ENCODE measurements at places on chromosomes 6 and 20.

DNA sequence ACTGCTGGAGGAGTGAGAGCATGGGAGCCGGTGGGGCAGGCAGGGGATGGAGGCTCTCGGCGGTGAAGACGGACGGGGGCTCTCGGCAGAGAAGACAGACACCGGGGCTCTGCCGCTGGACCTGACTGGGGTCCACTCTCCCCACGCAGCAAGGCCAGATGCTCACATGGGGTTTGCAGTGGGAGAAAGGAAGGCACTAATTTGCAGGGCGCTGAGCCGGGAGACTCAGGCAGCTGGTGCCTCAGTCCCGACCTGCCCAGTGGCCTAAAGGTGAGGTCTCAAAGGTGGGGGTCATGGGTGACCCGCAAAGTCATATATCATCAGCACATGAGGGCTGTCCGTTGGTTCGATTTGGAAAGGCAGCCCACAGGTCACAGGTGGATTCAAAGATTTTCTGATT, 187.3 kb downstream of the ERMARD start:
- no peak for DNase-seq

GRCh38 chr6:112466373-112467151, 119.4 kb downstream of the RFPL4B start:
- DNase-seq, result no peak

- peak; percentile 22 for DNase-seq
Observed at GRCh38 chr6:3409699-3410384, 47.0 kb downstream of the SLC22A23 start.

DNA sequence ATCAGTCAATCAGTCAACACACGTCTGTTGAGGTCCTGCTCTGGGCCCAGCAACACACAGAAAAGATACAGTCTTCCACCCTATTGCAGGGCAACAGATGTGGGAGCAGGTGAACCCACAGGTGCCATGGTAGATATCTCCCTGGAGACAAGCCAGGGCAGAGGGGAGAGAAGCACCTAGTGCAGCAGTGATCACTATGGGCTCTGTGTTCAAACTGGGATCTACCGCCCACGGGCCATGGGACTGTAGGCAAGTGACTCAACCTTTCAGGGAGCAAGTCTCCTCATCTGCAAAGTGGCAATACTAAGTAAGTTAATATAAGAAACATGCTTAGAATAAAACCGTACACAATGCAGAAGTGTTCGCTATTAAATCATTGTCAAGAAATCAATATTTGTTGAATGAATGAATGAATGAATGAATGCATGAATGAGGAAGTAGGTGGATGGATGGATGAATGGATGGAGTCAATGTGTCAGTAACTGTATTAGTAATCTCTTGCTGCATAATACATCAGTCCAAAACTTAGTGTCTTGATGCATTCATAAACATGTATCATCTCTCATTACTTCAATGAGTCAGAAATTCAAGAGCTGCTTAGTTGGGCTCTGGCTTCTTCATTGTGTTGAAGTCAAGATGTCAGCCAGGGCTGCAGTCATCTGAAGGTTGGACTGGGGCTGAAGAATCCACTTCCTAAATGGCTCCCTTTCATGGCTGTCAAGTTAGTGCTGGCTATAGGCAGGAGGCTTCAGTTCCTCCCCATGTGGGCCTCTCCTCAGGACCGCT, 31.9 kb upstream of the NFATC2 start:
- DNase-seq, result no peak

DNA sequence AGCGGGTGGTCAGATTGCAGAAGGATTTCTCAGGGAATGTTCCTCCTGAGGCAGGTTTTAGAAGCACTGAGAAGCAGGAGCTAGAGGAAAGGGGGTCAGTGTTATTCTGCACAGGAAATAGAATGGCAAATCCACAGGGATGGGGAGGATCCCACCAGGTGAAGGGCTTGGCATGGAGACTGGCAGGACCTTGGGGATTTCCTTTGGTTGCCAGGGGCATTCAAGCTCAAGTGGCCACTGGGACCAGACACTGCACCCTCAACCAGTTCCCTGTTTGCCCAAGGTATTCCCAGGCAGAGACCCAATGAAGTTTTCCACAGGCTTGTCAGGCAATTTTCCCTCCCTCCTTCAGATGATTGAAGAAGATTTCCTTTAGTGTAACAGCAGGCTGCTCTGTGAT, 123.2 kb upstream of the KCNK16 start:
- no peak for DNase-seq

GRCh38 chr20:3068986-3069900, 2.2 kb upstream of the OXT start:
- DNase-seq, result peak; percentile 61

DNA sequence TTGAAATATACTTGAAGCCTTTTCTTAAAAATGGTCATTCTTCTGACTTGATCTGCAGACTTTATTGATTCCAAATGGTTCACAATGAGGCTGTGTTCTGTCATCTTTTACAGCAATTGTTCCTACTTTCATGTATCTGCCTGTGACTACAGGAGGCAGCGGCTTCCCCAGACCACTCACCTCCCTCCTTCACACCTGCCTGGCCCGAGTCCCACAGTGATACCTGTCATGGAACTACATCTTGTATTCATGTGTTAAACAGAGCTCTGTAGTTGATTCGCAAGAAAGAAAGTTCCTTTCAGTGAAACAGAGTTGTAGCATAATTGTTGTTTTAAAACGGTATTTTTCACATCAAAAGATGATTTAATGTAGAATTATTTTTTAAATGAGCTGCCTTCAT, 673.5 kb upstream of the AGPAT4 start:
- no peak for DNase-seq

DNA sequence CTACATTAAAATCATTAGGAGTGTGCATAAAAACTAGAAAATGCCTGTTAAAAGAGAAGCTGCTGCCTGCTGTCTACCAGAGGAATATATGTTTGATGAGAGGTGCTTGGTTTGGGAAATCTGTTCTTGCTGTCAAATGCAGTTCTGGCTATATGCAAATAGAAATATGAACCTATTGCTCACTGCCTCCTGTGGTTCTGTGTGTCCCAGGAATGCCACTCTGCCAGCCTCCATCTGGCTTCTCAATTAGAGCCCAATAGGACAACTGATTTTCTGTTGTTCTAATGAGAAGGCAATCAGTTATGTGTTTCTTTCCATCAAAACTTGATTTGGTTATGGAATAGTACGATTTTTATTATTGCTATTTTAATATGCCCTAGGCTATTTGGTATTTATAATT, 759.7 kb downstream of the HDGFL1 start:
- no peak for DNase-seq

DNA sequence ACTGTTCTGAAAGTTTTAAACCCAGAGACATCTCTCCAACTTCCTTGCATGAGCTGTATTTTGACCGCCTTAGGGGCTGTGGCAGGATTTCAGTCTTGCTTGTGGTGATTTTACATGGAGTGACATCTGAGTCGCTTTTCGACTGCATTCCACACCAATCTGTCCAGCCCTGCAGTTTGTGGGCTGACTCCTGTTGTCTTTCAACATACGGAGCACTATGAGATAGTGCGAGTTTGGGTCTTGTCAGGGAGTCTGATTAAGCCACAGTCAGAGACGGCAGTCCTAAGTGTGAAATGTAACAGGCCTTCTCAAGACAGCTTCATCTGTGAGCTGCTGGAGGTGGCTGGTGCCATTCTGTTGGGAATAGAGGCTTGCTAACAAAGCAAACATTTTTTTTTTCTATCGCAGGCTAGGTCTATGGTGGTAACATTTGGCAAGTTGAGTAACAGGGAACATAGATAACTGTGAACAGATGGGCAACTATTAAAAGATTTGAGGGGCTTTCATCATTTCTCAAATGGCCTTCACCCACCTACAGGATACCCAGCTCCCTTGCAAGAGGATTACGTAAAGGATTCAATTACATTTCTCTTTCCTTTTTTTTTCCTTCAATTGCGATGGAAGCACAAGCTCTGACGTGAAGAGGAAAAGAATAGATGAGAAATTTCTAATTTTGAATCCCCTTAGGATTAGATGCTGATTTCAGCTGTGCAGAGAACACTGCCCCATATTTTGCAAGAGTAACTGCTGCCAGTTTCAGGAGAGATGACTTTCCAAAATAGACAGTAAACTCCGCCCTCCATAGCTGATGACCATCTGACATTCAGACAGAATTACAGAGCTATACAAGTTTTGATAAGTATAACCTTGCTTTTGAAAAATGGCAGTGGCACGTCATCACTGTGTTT, 25.1 kb downstream of the CAP2 start:
- DNase-seq, result no peak

GRCh38 chr6:36691011-36691410, 6.6 kb upstream of the RAB44 start:
- no peak for DNase-seq

DNA sequence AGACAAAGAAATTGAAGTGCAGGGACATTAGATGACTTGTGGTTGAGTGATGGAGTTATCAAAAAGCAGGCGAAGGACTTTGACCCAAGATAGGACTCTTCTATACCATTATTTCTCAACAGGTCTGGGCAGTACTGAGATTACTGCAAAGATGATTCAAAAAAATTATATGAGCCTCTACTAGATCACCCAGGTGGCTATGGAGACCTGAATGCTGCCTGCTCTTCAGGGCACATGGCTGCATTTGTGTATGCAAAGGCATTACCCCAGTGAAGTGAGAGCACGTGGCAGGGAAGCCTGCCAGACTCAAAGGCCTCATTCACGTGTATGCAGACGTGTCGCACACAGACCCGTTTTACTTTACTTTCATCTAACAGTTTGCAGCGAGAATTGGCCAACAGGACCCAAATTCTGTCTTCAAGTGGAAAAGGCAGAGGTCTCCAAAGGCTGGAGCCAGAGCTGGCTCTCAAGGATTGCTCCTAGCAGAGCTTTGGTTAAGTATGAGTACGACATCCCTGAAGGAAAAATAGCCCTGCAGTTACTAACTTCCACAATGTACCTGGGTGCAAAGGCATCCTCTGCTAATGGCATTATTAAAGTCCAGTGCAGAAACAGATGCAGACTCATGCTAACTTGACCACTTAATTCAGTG, 113.8 kb upstream of the ARMC2 start:
- no peak for DNase-seq

DNA sequence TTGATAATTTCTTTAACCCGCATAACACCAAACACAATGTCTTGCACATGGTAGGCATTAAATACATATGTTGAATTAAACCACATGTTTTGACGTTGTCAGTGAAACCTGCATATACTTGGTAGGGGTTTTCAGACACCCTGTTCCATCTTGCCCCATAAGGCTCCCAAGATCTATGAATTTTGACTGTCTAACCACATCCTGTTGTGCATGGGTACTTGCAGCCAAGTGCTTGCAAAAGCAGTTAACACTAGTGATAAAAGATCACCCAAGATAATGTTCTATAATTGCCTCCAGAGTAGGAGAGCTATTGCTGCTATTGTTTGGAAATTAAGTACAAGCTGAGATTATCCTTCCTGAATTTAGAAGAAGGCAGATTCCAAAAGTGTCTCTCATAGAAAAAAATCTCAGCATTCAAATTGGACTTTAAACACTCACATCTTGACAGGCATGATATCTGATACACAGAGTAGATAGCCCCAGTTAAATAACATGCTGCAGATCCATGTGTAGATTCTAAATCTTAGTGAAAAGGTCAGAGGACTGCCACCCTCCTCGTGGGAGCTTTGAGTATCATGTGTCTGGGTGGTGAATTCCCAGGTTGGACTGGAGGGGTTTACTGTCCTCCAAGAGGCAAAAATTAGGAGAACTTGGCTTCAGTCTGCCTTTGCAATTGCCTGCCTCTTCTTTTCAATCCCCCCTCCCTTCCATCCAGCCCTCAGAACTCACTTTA, 25.8 kb upstream of the CCN6 start:
- no peak for DNase-seq

- no peak for DNase-seq
Observed at GRCh38 chr6:76532647-76533046, 460.2 kb upstream of the IMPG1 start.

DNA sequence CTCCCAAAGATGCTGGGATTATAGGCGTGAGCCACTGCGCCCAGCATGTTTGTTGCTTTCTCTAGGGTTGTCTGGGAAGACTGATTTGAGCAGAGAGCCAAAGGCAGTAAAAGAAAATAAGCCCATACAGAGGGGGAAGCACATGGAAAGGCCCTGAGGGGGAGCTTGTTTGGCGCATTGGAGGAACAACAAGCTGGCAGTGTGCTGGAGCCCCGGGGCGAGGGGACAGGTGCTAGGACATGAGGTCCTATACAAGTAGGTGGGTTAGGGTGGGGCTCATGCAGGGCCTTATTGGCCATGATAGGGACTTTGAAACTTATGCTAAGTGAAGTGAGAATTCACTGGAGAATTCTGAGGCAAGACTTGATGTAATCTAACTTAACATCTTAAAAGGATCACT, 35.3 kb downstream of the CD109 start:
- no peak for DNase-seq

GRCh38 chr6:125832391-125833117, 41.8 kb downstream of the NCOA7 start:
- DNase-seq, result no peak

- DNase-seq, result no peak
Observed at GRCh38 chr6:37600312-37600916, 97.3 kb downstream of the MDGA1 start.

GRCh38 chr6:743320-744096, 50.6 kb upstream of the EXOC2 start:
- no peak for DNase-seq

- no peak for DNase-seq
Observed at GRCh38 chr20:17418737-17419136, 112.4 kb downstream of the BFSP1 start.

DNA sequence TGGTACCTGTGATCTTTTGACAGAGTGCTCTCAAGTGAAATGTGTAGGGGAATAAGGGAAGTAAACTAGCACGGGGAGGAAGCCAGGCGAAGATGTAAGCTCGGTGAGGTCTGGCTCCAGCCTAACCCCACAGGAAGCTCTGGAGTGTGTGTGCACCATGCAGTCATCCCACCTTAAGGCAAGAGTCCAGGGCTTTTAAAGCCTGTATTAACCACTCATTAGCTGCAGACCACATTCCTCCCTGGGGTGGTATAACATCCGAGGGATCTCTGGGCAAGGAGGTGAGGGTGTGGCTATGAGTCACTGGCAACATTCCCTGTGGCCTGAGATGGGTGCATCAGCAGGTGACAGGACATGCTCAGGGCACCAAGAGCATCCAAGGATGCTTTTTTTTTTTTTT, 12.5 kb upstream of the RANBP9 start:
- no peak for DNase-seq

GRCh38 chr20:35319871-35320197, 27.6 kb upstream of the FAM83C start:
- DNase-seq, result no peak

DNA sequence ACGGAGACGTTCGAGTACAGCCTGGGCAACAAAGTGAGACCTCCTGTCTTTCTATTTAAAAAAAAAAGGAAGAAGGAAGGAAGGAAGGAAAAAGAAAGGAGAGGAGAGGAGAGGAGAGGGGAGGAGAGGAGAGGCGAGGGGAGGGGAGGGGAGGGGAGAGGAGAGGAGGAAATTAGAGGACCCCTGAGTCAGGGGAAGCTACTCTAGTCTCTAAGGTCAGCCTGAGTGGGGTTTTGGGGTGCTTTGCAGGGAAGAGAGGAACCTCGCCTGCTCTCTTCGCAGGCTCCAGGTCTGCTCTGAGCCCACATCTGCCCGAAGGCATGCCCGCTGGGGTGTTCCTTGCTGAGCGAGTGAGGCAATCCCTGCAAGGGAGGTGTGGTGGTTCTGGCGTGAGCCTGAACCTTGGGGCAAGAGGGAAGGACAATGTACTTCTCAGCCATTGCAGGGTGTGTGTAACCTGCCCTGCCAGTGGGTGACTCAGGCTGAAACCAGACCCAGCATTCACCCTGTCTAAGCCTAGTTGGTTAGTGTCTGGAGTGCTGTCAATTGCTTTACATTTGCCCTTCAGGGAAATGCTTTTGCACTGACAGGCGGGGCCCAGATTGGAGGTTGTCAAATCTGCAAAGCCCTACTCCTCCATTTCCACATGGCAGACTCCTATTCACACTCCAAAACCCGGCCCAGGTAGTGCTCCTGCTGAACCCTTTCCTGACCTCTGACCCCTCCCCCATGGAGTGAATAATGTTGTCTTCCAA, 15.3 kb upstream of the MMP9 start:
- peak; percentile 27 for DNase-seq

Measured in NCI-H2107 (cell line).